ENCODE measurements at places on chromosomes 4 and X. TPM values are rescaled to one million over a fixed set of nuclear protein-coding genes. Genes with fewer than 3 reads are reported as not detected.

Gene RNF212
- 2.4 TPM for total RNA-seq

Gene TMEM35A
- 0.68 TPM for total RNA-seq

Gene REELD1
- not detected for total RNA-seq

Gene NALF2
- total RNA-seq = not detected

Gene SH3TC1
- total RNA-seq = 63.2 TPM

Gene SMIM9
- total RNA-seq = not detected

Gene RNF113A
- total RNA-seq = 13.8 TPM

Gene SHROOM2
- 2.0 TPM for total RNA-seq
